ENCODE measurements at places on chromosomes 3 and 15.

DNA sequence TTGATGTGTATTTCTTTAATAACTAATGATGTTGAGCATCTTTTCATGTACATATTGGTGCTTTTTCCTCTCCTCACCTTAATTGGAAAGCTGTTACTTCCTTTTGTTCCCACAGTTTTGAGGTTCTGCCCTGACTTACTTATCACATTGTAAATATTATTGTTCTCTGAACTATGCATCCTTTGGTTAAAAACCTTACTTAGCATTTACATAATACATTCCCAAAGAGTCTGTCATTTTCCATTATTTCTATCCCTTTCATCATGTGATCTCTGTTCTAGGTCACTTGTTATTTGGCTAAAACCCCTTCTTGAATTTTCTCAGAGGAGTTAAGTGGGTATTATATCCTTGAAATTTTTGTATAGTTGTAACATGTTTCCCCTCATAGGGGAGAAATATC is 33.0 kb downstream of the SLC12A6 start:
- DNase-seq = no peak

DNA sequence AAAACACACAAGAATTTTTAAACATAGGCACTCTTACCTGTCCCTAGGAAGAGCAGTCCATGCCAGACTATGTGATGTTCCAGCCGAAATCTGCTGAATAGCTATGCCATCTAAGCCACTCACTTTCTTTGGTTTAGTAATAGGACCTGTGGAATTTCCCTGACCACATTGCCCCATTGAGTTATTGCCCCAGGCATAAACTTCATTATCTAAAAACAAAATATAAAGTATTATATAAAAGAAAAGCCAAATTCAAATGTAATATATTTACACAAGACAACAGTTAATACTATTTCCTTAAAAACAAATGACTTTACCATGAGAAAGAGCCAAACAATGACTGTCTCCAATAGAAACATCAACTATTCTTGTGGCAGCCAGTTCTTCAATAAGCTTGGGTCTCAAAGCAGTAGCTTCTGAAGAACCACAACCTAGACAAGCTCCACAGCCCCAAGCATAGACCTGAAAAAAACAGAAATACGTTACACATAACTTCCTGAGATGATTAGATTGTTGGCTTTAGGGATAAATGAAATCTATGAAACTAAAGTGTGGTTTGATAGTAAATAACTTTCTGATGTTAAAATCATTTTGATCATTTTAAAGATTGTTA is 84.3 kb downstream of the HERC1 start:
- no peak for DNase-seq

GRCh38 chr3:36381311-36381956 is 1.1 kb downstream of the STAC start:
- DNase-seq = no peak

GRCh38 chr3:123104550-123104949 is 37.7 kb downstream of the PDIA5 start:
- DNase-seq = no peak

- DNase-seq = no peak
Observed at GRCh38 chr3:29552051-29552450, 271.2 kb downstream of the RBMS3 start.

GRCh38 chr3:108328821-108329486 is 32.6 kb downstream of the HHLA2 start:
- no peak for DNase-seq

GRCh38 chr3:190359813-190360212 is 28.1 kb upstream of the CLDN16 start:
- no peak for DNase-seq

DNA sequence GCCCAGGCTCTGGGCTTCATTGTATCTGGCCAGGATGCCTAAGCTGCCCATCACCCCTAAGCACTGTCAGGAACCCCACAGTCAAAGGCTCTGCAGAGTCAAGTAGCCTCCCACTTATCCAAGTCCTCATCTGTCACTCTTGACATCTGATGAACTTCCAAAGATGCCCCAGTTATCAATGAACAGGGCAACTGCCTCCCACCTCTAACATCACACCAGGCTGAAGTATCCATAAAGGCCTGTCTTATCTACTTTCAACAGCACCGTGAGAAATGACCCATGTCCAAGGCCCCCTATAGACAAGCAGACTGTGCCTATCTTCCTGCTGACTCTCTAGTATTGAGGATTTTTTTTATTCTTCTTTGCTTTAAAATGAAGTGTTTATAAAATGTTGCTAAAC is 56.4 kb downstream of the TRIM69 start:
- no peak for DNase-seq
